CD4-positive, alpha-beta T cell treated with Interleukin-1 beta for 1 hour (primary cell): ENCODE measurements at places on chromosomes 6 and 20.

DNA sequence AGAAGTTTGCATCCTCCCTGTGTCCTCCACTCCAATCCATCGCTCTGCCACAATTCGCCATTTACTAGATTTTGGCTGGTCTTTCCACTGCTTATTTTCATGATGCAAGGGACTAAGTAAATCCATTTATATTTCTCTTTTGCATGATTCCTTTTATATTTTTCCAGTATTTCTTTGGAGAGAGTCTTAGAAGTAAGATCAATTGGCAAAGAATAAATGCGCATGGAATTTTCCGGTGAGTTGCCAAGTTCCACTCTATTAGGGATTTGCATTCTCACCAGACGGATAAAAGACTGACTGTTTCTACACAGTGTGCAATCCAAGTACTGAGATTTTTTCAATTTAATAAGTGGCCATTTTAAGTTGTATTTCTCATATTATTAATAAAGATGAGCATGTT, 91.7 kb upstream of the PHACTR3 start:
- DNase-seq = no peak

- DNase-seq = no peak
Observed at GRCh38 chr20:53597521-53598120, 4.0 kb upstream of the ZNF217 start.

DNA sequence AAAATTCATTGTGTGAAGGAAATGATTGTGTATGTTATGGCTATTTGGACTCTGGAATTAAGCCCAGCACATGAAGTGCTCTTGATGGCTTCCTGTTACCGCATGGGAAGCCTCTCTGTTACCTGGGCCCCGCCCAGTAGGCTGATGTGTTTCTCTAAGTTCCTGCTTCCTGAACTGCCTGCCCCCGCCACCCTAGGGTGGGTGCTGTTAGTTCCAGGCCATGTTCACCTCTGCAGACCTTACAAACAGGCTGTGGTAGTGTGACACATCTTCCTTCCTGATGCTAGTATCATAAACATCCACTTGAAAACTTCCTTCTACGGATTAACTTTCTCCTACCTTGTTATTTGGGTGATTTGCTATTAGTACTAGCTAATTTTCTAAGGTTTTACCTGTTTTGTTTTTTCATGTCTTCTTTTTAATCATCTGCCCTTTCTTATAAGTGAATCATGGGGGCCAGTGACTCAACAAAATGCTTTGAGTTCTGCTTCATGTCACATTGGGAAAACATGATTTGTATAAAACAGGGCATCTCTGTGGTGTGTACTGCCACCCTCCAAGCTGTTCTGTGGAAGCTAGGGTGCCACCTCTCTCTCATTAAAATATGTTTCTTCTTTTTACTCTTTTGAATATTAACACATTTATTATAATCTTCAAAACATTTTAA, 40.6 kb downstream of the SH3BGRL2 start:
- peak; percentile 44 for DNase-seq

DNA sequence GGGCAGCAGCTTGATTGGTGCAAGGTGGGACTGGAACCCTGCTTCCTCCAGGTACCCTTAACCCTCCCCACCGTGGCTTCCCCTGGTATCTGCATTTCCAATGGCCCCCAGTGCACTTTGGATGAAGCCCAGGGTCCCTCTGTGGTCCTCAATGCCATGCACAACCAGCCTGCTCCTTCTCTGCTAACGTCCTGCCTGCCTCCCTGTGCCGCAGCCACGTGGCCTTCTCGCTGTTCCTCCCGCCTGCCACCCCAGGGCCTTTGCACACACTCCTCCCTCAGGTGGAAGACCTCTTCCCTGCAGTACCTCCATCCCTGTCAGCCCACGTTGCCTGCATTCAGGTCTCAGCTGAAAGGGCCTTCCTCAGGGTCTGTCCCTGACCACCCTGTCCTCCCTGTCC, 101.6 kb downstream of the BMP7 start:
- no peak for DNase-seq

- DNase-seq = no peak
Observed at GRCh38 chr6:111522393-111523020, 39.5 kb upstream of the REV3L start.

DNA sequence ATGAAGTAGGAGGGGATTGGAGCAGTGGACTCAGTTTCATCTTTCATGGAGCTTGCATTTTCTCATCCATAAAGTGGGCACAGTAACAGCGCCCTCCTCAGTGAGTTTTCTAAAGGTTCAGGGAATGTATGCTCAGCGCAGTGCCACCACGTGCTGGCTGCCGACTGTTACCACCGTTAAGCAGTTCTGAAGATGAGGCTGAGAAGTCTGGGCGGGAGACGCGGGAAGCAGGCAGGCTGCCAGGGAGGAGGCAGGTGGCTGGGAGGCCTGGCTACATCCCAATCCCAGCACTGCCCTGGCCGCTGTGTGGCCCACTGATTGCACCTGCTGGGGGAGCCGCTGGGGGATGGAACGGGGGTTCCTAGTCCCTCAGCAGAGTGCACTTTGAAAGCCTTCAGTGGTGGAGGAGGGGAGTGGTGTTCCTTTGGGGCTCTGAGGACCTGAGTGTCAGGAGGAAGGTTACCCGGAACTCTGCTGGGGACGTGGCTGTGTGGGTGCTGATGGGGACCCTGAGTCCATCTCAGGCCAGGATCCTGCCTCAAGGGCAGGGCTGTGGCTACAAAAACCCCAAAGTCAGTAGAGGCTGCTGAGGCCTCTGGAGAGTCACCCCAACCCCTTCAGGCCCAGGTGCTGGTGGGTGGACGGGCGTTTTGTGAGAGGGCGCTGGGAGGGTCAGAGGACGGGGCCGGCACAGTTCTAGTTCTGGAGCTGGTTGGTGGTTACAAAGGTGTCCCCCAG, 28.0 kb upstream of the PHACTR3 start:
- DNase-seq = no peak

DNA sequence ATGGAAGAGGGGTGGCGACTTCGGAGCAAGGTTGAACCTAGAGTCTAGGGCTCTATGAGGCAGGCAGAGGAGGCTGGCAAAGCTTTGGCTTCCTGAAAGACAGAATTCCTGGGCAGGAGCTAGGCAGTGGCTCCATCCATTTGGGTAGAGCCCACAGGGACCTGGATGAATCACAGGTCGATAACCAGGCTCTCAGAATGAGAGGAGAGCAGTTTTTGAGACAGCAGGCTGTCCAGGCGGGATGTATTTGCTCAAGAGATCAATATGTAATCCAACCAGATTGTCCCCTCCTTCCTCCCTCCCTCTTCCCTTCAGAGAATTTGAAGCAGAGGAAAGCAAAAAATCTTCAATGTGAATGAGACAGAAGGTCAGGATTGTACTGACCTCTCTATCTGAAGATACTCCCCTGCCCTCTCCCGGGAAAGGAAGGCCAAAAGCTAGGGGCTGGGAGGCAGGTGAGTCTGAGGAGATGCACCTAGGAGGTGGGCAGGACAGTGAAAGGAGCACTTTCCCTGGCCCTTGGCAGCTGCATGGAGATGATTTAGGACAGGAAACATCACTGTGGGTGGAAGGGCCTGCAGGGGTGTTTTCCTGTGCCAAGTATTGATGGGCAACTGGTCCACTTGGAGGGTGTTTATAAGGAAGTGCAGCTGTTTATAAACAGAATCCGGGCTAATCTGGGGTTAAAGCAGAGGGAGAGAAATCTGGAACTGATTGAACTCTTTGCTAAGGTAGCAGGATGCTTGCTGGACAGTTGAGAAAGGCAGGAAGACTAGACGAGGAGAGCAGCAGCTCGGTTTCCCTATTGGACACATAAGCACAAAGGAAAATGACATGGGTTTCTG, 212.4 kb upstream of the LRFN2 start:
- DNase-seq = no peak

- DNase-seq = no peak
Observed at GRCh38 chr20:33859751-33860150, 48.6 kb downstream of the CHMP4B start.

- DNase-seq = no peak
Observed at GRCh38 chr6:155245831-155246230, 18.0 kb upstream of the CLDN20 start.

- DNase-seq = no peak
Observed at GRCh38 chr6:23905133-23905815, 220.7 kb upstream of the NRSN1 start.
